Epithelial cell of esophagus (primary cell): ENCODE measurements at places on chromosomes 7 and 10.

DNA sequence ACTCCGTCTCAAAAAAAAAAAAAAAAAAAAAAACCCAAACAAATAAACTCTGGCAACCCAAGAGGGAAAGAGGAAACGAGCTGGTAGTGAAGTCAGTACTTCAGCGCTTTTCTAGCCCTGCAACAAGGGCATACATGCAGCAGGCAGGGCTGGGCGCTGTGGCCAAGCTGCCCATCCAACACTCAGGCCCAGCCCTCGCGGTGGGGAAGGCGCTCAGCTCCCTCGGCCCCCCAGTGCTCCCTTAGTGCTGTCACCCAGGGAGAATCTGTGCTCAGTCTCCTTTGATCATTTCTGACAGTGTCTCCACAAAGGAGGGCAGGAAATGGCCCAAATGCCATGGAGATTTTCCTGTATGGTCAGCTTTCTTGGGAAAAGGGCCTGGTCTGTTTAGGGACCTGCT, 97.2 kb downstream of the SMURF1 start:
- DNase-seq = no peak

- no peak for DNase-seq
Measured at GRCh38 chr7:15577600-15577999, 15.8 kb upstream of the AGMO start.

DNA sequence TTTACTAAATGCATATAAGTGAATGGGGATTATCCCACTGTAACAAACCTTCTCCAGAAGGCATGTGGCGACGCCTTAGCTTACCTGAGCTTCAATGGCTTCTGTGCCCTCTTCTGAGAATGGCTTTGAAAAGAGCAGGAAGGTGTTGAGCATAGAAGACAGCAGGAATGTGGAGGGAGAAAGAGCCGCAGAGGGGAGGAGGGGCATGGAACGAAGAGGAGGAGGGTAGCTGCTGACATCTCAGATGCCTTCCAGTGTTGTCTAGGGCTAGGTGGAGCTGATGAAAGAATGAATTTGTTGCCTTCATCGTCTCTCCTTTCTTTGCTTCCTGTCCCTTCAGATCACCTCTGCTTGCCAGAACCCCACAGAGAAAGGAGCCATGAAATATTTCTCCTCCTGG, 86.2 kb downstream of the ITIH5 start:
- DNase-seq = no peak

- DNase-seq = no peak
Measured at GRCh38 chr7:122618585-122619189, 80.2 kb downstream of the RNF133 start.

DNA sequence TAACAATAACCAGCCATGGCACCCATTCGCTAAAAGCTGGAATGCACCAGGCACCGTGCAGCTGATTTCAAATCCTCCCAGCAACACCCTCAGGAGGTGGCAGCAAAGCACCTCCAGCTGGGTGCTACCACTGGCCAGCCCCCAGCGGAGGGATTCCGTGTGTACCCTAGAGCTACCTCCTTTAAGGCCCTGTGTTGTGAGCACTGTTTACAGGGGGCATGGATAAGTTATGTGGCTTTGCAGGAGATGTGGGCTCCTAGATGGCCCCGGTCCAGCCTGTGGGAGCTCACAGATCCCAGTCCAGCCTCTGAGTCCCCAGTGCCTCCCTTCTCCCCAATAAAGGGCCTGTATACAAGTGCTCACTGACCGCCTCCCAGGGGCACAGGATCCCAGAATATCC, 27.1 kb downstream of the TNRC18 start:
- DNase-seq = peak; percentile 77

DNA sequence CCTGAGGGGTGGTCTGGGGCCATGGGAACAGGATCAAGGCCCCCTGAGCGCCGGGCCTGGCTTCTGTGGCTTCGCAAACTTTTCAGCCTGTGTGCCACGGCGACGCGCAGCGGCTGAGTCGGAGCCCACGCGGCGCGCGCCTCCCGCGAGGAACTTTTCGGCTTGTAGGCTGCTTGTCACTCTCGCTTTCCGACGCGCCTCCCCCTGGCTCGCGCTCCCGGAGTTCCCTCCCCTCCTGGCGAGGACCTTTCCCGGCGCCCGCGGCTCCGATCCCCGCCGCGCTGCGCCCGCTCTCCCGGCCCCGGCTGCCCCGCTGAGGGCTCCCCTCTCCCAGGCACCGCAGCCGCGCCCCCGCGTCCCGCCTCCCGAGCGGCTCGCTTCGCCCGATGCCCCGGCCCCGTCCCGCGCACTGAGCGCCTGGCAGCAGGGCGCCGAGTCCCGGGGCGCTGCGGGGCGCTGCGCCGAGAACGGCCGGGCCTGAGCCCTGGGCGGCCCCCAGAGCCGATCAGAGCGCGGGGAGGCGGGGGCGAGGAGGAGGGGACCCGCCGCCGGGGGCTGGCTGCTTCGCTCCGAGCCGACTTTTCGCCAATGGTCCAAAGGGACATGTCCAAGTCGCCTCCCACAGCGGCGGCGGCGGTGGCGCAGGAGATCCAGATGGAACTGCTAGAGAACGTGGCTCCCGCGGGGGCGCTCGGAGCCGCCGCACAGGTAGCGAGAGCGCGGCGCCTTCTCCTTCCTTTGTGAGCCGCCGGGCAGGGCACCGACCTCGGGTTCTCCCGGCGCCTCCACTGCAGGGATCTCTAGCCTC, at the start of gene CACNB2:
CACNB2 (plus strand) TSS at position 276 of the 808 bp plus-strand sequence.
- peak; percentile 47 for DNase-seq

DNA sequence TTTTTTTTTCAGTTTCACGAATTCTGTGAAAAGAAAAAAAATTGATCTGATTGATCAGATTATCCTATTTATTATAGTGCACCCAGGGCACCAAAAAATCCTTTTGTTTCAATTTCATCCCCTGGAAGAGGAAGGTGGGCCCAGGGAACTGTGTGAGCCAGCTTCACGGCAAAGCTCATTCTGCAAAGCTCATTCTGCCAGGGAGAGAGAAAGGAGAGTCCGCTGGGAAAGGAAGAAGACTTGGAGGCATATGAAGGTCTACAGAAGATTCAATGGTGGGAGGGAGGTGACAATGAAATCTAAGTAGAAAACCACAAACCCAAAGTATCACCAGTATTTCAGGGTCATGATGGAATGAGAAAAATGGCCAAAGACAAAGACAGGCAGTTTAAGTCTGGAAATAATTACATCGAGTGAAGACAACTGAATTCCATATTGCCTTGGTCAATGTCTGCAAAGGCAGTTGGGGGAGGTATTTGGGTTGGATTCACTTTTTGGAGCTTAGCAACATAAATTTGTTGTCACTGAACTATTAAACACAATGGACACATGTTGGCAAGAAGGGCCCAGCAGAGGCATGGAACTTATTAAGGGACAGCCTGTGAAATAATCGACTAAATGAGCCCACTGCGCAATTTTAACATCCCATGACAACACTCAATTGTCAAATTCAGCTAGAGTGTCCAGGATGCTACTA, 587.8 kb upstream of the MKI67 start:
- DNase-seq = no peak

- DNase-seq = peak; percentile 70
Measured at GRCh38 chr7:85554236-85555178, 367.7 kb upstream of the SEMA3D start.

GRCh38 chr7:145481985-145482384, 634.6 kb upstream of the CNTNAP2 start:
- DNase-seq = no peak

GRCh38 chr7:104296266-104296665, 32.1 kb upstream of the LHFPL3 start:
- no peak for DNase-seq

GRCh38 chr7:137755427-137755826, 91.3 kb downstream of the DGKI start:
- no peak for DNase-seq

- DNase-seq = peak; percentile 53
Measured at GRCh38 chr10:116444527-116445142, 17.0 kb downstream of the PNLIPRP3 start.

DNA sequence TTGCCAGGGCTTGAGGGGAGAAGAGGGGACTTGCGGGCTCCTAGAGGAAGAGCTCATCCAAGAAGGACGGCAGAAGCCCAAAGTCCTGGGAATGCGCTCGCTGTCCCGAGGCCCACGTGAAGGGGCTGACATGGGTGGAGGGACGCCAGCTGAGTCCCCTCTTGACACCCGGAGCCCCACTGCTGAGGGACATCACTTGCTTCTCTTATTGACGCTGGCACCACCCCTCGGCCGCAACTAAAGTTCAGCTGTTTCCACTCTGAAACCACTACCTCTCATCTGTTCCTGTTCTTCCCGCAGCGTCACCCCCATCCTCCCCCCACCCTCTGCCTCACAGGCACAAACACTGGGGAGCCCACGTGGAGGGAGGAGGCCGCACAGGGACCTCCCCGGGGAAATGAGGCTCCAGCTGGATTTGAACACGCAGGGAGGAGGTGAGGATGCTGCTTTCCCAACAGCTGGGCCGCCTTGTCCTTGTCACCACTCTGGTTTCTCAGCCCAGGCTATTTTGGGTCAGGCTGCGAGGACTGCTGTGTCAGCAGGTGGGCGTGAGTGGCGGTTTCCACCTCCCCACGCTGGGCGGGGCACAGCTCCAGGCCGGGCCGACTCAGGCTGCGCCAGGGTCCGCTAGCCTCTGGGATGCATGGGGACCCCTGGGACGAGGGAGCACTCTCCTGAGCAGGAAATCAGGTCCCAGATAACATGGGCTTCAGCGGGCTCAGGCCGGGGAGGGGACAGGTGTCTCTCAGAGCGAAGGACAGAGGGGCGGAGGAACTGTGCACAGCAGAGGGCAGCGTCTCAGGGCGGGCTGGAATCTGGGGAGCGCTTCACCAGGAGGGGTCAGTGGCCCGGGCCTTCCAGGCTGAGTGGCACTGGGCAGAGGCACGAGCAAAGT, 156.3 kb downstream of the ZNF248 start:
- DNase-seq = no peak

DNA sequence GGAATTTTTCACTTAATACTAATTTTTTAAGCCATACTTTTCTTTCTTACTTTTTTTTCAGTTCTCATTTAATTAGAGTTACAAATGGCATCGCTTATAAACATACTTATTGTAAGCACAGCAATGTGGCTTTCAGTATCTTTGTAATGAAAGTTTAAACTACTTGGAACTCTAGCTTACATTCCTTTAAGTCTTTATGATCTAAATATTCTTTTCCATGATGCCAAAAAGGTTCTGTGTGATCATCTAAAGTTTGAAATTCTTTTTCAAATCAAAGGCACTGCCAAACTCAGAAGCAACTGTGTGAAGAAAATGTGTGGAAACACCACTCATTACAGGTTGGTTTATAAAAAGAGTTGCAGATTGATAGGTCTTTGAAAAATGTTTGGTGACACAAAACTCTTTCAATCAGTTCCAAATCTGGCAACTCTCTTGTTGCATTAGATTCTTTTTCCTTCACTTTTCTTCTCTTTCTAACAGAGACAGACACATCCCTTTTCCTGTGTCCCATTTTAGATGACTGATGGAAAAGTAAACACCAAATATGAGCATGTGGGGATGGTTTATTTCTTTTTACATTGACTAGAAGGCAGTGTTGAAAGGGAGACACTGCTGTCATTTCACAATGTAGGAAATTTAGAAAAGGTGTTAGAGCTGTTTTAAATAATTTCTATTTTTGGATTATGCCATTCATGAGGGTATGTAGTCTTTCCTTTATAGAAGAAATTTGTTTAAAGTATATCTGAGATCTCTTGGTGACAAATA, 392.3 kb downstream of the SUGCT start:
- no peak for DNase-seq

GRCh38 chr10:50398381-50398780, 147.1 kb upstream of the ASAH2 start:
- DNase-seq = peak; percentile 50

DNA sequence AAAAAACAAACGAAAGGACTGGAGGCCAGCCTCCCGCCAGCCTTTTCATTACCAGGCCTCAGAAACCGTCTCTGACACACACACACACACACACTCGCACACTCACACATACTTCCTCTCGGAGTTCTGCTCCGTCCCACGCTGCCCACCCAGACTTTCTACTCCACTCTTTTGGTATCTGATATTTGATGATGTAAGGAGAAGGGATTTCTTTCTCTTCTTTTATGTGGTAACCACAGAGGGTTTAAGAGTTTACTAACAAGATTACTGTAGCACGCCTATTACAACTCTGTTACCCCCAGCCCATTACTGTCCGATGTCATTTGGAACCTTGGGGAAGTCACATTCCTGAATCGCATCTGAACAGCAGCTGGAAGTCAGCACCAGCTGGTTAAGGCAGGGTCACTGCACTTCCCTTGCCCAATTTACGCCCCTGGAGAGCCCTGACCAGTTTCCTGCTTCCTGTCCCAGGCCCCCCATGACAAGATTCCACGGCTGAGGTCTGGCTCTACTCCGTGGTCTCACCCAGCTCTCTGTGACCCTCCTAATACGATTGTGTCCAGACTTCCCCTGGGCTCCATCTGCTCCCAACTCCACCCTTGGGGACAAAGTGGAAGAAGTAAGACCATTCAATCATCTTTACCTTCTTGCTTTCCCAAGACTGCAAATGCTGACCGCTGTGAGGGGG, 1.1 kb downstream of the DENND2A start:
- no peak for DNase-seq

- no peak for DNase-seq
Measured at GRCh38 chr7:120502132-120502531, 229.2 kb downstream of the KCND2 start.

GRCh38 chr10:104288355-104288754, 19.4 kb downstream of the GSTO2 start:
- DNase-seq = no peak

- DNase-seq = no peak
Measured at GRCh38 chr10:133190225-133190624, 30.2 kb downstream of the KNDC1 start.

DNA sequence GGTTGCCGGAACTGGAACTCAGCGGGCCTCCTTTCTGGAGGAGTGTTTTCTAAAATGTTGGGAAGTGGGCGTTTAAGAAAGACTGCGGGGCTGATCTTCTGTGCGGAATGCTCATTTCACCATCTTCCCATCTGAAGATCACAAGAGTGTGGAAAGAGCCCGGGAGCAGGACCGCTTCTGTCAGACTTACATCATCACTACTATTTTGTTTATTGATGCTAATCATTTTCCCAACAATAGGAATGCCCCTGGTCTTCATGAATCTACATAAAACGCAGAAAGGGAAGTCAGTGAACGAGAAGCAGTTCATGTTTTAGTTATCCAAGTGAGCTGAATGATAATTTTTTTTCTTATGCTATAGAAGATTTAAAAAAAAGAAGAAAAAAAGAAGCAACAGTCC, 447.8 kb upstream of the MKI67 start:
- no peak for DNase-seq

DNA sequence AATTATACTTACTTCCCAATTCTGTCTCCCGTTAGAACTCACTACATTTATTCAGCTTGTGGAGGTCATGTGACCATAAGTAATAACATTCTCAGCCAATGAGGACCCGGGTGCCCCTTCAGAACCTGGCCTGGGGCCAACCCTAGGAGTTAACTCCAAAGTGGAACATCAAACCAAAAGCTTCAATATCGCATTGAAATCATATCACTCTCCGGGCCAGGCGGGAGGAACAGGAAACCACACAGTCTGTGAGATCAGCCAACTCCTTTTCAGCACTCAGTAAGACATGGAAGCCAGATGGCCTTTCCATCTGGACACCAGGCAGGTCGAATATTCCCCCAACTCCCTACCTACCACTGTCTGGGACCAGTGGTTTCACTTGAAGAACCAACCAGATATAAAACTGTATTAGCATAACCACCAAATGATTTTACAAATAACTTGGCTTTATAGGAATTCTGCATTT, 5.5 kb downstream of the CREB3L2 start:
- DNase-seq = no peak
